Memory B cell (primary cell): ENCODE measurements at places on chromosomes 5 and 9.
A peak's percentile ranks its signal among the peaks of the same experiment; 100 is the strongest.

- H3K27me3 ChIP-seq = no peaks in the 10 kb centered on the region
- DNase-seq = no peak
- no peaks in the 10 kb centered on the region for H3K36me3 ChIP-seq
- no peak overlapping the region for H3K4me3 ChIP-seq
- H3K27ac ChIP-seq = no peak overlapping the region
Observed at GRCh38 chr5:28557114-28557513, 1518.7 kb upstream of the CDH9 start.

- no peaks in the 10 kb centered on the region for H3K27me3 ChIP-seq
- H3K4me3 ChIP-seq = no peak overlapping the region
- H3K4me1 ChIP-seq = no peaks in the 10 kb centered on the region
- no peaks in the 10 kb centered on the region for H3K36me3 ChIP-seq
- no peak overlapping the region for H3K27ac ChIP-seq
- DNase-seq = no peak
Observed at GRCh38 chr5:44412286-44412685, 23.1 kb upstream of the FGF10 start.

GRCh38 chr5:143434261-143435209 lies 31.0 kb upstream of the NR3C1 start:
- no peaks in the 10 kb centered on the region for H3K36me3 ChIP-seq
- H3K27me3 ChIP-seq = no peaks in the 10 kb centered on the region
- peaks cover 28% of the 10 kb centered on the region for H3K4me1 ChIP-seq

DNA sequence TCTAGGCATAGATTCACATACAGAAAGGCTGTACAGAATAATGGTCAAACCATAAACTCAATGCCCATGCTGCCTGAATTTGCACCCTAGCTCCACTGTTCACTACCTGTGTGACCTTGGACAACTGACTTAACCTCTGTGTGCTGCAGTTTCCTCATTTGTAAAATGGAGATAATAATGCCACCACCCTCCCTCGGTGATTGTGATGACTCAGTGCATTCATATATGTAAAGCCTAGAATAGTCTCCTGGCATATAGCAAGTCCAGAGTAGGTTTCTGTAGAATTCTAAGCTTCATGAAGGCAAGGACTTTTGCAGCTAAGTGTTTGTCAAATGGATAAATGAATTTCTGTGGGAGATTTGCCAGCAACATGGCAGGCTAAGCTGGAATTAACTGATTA lies 297.8 kb upstream of the NR4A3 start:
- H3K36me3 ChIP-seq = peaks cover 2% of the 10 kb centered on the region
- DNase-seq = no peak
- no peak overlapping the region for H3K4me3 ChIP-seq
- H3K4me1 ChIP-seq = no peaks in the 10 kb centered on the region
- H3K27ac ChIP-seq = no peak overlapping the region

DNA sequence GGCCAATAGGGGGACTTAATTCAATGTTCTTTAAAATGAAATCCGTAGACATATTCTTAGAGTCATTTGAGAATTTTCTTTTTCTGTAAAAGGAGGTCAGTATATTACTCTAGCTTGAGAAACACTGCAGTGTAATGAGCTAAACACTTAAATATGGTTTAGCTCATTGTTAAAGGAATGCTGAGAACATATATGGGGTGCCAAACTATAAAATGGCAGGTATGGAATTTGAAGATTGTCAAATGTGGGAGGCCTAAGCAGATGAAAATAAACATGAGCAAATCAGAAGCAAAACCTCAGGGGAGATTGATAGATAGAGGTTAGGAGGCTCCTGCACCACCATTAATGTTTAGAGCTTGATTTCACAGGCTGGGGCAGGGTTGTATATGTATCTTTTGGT lies 57.9 kb downstream of the STX17 start:
- no peaks in the 10 kb centered on the region for H3K4me1 ChIP-seq
- no peaks in the 10 kb centered on the region for H3K27me3 ChIP-seq
- DNase-seq = no peak
- no peak overlapping the region for H3K4me3 ChIP-seq

DNA sequence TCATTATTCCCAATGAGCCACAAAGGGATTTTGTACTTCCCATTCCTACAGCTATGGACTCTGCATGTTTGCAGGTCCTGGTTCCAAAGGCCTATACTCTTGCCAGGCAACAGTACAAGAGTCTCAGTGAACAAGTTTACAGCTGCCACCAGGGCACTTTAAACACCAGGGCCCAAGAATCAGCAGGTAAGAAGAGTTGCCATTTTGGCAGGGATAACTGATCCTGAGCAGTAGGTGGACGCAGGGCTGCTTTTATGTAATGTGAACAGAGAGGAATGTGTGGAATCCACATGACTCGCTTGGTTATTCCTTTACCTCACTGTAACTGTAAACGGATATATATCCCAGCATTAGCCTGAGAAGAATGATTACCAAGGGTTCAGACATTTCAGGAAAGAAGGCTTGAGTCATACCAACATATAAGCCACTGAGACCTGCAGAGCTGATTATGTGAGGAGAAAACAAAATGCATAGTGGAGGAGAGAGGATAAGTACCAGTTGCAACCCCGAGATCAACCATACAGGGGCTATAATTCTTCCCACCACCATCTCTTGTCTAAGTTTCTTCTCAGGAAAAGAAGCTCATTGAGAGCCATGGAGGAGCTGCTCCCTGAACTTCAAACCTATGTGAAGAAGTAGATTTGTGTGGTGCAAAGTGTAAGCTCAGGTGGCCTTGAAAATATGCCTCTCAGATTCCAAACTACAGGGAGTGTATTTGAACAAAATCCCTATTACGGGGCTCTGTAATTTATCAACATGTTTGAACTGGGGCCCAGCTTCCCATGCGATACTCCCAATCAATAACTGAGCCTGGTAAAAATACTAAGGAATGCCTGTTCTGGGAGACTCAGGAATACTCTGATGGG lies 24.6 kb downstream of the RAPGEF6 start:
- peaks cover 13% of the 10 kb centered on the region for H3K36me3 ChIP-seq
- no peak for DNase-seq
- H3K27ac ChIP-seq = peak overlapping the region; percentile 17
- H3K4me3 ChIP-seq = no peak overlapping the region
- no peaks in the 10 kb centered on the region for H3K27me3 ChIP-seq
- H3K4me1 ChIP-seq = peaks cover 47% of the 10 kb centered on the region

GRCh38 chr5:56638061-56638621 lies 177.2 kb upstream of the MAP3K1 start:
- H3K36me3 ChIP-seq = no peaks in the 10 kb centered on the region
- no peaks in the 10 kb centered on the region for H3K27me3 ChIP-seq
- no peak overlapping the region for H3K4me3 ChIP-seq
- H3K4me1 ChIP-seq = peaks cover 30% of the 10 kb centered on the region
- no peak for DNase-seq
- H3K27ac ChIP-seq = peak overlapping the region; percentile 68

GRCh38 chr5:102226321-102226720 lies 69.8 kb downstream of the SLCO4C1 start:
- H3K4me3 ChIP-seq = no peak overlapping the region
- DNase-seq = no peak
- no peak overlapping the region for H3K27ac ChIP-seq
- no peaks in the 10 kb centered on the region for H3K4me1 ChIP-seq
- peaks cover 2% of the 10 kb centered on the region for H3K27me3 ChIP-seq
- H3K36me3 ChIP-seq = no peaks in the 10 kb centered on the region

DNA sequence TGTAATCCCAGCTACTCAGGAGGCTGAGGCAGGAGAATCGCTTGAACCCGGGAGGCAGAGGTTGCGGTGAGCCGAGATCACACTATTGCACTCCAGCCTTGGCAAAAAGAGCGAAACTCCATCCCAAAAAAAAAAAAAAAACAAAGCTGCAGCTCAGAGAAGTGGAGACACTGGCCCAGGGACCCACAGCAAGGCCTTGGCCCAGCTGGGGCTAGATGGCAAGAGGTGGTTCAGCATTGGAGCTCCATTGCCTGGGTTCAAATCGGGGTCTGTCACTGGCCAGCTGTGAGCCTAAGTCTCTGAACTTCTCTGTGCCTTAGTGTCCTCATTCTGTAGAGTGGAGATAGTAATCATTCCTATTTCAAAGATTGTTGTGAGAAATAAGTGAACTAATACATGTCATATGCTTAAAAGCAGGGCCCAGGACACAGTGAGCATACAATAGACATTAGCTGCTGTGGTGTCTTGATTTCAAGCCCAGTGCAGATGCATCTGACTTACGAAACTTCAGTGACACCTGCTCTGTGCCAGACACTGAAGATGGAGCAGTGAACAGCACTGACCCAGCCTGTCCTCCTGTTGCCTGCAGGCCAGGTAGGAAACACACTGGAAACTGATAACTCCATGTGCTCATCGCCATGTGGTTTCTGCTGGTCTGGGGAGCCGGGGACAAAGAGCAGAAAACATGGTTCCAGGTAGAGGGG lies 127.7 kb downstream of the C9orf50 start:
- no peak overlapping the region for H3K27ac ChIP-seq
- H3K4me1 ChIP-seq = peaks cover 7% of the 10 kb centered on the region
- no peak overlapping the region for H3K4me3 ChIP-seq
- no peak for DNase-seq
- H3K27me3 ChIP-seq = peaks cover 29% of the 10 kb centered on the region
- H3K36me3 ChIP-seq = no peaks in the 10 kb centered on the region

GRCh38 chr9:116087246-116087645 lies 66.3 kb upstream of the PAPPA start:
- no peak for DNase-seq
- H3K4me3 ChIP-seq = no peak overlapping the region
- H3K4me1 ChIP-seq = no peaks in the 10 kb centered on the region
- no peaks in the 10 kb centered on the region for H3K36me3 ChIP-seq
- no peak overlapping the region for H3K27ac ChIP-seq
- no peaks in the 10 kb centered on the region for H3K27me3 ChIP-seq

GRCh38 chr5:153357493-153358112 lies 132.9 kb upstream of the GRIA1 start:
- peaks cover 3% of the 10 kb centered on the region for H3K27me3 ChIP-seq
- no peak for DNase-seq
- no peaks in the 10 kb centered on the region for H3K36me3 ChIP-seq
- peaks cover 7% of the 10 kb centered on the region for H3K4me1 ChIP-seq

- H3K36me3 ChIP-seq = no peaks in the 10 kb centered on the region
- H3K4me1 ChIP-seq = no peaks in the 10 kb centered on the region
Observed at GRCh38 chr9:14304259-14304658, 9.7 kb downstream of the NFIB start.

DNA sequence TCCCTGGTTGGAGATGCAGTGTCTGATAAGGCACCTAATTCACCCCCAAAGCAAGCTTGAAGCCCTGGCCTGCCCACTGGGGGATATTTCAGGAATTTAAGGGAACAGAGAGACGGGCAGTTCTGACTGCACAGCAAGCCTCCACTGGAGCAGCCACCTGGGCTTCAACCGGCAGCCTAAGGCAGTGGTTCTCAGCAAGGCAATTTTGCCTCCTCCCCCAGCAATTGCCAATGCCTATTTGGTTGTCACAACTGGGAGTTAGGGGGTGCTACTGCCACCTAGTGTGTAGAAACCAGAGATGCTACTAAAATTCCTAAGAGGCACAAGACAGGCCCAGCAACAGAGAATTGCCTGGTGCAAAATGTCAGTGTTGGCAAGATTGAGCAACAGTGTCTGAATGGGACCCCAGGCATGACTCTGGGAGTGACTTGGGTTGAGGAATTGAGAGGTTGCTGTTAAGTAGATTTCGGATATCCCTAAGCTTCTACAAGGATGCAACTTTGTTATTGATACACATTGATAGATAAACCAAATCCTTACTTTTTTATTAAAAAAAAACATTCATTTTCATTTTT lies 58.7 kb upstream of the CTSL start:
- no peak overlapping the region for H3K4me3 ChIP-seq
- H3K4me1 ChIP-seq = no peaks in the 10 kb centered on the region
- DNase-seq = no peak
- H3K27me3 ChIP-seq = peaks cover 1% of the 10 kb centered on the region

DNA sequence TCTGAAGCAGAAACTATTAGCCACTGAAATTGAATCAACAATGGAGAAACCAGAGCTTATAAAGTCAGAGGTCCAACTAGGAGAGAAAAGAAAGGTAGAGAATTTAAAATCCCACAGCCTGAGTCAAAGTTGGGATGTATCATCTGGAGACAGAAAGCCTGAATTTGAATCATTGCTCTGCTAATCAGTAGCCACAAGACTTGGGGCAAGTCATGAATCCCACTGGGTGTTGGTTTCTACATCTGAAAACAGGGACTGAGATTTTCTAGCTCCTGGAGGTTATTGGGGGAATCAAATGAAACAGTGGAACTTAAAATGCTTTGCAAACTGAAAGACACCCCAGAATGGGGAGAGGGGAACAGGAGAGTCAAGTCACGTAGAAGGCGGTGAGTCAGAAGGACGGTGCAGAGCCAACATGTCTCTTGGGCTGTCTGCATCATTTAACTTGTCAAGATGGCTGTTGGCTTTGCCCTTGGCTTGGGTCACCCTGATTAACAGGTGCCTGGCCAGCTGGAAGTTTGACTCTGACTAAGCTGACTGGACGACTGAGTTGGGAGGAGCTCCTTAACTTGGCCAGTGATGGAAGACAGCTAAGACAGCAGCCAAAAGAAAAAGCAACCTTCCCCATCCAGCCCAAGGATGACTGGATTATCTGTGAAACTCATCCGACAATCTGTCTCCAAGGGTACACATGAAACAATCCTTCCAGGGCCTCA lies 60.6 kb upstream of the ADRA1B start:
- no peak overlapping the region for H3K27ac ChIP-seq
- no peaks in the 10 kb centered on the region for H3K4me1 ChIP-seq
- H3K36me3 ChIP-seq = no peaks in the 10 kb centered on the region
- DNase-seq = no peak
- H3K4me3 ChIP-seq = no peak overlapping the region
